Naive thymus-derived CD8-positive, alpha-beta T cell (primary cell): ENCODE measurements at places on chromosomes 1 and 21. TPM values are rescaled to one million over a fixed set of nuclear protein-coding genes. Genes with fewer than 3 reads are reported as not detected.

The SLC30A2 gene
- not detected for total RNA-seq

DNA sequence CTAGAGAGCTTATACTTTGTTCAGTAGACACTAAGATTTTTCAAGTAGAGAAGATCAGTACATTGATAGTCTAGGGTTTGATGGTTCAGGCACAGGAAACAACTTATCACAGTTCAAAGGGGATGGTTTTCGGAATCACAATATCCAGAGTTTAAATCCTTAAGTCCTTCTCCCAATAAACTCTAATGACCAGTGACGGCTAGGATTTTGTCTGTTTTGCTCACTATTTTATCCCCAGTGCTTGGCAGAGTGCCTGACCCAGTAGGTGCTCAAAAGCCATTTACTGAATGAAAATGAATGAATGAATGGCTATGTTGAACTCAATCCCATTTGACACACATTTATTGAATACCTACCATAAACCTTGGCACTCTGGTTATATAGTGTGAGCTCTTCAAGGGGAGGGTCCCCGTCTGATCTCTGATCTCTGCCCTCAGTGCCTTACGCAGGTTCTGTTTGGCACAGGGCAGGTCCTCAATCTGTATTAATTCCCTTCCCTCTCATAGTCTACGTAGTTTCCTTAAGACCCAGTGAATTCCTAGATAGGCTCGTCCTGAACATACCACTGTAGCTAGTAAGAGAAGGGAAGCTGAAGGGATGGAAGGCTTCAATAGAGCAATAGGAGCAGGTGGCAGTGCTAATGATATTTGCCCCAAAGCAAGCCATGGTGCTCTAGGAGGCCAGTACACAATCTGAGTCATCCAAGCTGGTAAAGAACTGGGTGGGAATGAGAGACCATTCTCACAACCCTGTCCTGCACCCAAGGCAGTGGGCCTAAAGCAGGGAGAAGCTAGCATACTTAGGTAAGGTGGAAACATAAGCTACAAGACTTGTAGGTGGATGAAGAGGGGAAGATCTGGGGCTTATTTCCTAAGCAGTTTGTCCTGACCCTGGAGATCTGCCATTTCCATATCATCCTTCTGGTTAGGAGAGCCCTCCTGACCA lies 53.4 kb downstream of the DMAP1 start:
- no peak for DNase-seq

GRCh38 chr1:51850420-51851223 lies 27.9 kb downstream of the NRDC start:
- DNase-seq, result no peak

DNA sequence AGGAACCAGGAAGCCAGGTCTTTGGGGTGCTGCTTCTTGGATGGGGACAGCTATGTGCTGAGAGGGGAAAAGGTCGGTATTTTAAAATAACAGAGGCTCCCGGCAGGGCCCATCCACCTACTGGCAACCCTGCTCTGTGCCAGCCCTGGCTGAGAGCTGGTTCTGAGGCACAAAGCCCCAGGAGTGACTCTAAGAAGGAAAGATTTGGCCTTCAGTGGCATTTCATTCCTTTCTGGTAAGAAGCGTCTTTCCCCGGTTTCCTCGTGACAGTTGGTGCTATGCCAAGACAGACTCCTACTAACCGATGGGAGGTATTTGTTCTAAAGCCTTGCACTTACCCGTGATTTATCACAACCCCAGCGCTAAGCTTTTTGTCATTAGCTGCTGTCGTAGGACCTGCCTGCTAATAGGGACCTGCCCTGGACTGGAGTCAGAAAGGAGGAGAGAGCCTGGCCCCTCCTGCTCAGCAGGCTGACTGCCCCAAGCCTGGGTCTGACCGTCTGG lies 123.1 kb upstream of the ADAR start:
- DNase-seq, result no peak

DNA sequence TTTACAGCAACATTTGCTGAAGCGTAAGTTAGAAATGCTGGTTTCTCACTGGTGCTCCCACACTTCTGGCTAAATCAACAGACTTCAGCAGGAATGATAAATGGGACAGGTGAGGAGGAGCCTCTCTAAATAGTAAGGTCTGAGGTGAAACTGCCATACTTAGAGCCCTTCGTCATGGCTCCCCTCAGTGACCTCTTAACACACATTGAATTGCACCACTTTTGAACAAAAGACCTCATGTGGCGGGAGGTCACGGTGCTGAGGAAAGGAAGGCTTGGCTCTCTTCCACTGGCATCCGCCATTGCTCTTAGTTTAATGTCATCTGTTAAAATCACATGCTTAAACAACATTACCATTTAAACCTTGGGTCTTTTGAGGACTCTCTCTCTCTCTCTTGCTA lies 3.4 kb downstream of the MAP3K7CL start:
- no peak for DNase-seq

- DNase-seq, result no peak
Measured at GRCh38 chr1:47972864-47973432, 24.2 kb downstream of the TRABD2B start.
